ENCODE measurements at places on chromosomes 6 and 20.

DNA sequence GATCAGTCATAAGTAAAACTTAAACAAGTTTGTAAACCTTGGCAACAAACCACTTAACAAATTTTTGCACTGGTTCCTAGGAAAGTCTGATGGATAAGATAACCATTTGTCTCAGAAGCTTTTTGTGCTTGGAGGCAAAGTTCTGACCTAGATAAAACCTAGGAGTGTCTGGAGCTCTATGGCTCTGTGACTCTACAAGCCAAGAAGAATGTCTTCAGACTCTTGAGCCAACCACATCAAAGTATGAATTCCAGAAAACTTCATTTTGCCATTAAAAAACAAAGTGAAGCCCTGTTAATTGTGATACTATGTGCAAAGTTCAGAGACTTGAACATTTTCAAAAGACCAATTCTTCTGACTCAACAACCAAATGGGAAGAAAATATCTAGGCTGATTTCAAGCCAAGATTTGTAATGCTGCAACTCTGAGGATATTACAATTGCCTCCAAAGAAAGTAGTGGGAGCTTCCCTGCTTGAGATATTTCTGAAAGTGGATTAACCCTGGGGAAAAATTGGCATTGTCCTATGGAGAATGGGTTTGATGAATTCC lies 158.1 kb upstream of the FOXQ1 start:
- DNase-seq, result no peak

DNA sequence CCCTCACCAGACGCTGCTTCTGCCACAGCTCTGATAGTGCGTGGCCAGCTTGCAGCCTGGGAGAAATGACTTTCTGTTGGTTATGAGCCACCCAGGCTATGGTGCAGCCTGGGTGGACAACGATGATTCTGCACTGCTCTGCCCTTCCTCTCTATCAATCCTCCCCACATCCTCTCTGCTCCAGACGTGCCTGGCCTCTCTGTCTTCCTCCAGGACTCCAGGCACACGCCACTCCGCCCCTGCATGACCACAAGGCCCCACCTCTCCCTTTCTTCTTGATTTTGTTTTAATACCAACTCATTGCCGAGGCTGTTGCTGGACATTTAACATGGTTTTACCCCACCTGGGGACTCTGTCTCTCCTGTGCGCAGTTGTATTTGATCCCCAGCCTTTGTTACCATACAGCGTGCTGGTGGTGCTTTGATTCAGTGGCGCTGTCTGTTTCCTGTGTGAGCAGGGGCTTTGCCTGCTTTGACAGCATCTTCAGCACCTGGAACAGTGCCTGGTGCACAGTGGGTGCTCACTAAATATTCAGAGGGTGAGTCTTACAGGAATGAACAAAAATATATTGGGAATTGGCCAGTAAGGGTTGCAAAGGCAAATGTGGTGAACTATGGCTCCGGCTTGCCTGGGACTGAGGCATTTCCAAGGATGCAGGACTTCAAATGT lies 280.9 kb downstream of the CDH26 start:
- no peak for DNase-seq

GRCh38 chr6:76843054-76843822 lies 620.1 kb downstream of the HTR1B start:
- no peak for DNase-seq

GRCh38 chr6:19325335-19325789 lies 511.8 kb upstream of the ID4 start:
- no peak for DNase-seq

DNA sequence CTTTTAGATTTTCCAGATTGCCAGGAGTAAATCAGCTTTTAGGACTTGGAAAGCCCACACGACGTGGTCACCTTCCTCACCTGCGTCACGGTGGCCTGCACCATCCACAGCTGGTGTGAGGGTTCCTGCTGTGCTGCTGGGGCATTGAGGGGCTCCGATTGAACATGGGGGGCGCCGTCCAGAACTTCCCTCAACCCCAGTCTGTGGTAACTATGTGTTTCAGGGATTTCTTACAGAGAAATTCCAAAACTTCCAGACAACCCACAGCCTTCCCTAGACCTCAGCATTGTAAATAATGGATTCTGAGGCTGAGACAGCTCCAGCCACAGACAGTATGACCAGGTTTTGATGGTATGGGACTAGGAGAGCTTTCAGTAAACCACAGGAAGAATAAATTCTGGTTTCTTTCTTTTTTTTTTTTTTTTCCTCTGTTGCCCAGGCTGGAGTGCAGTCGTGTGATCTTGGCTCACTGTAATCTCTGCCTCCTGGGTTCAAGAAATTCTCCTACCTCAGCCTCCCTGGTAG lies 46.7 kb upstream of the IRF4 start:
- DNase-seq, result peak; percentile 71

GRCh38 chr20:63702036-63702665 lies 5.6 kb downstream of the ARFRP1 start:
- no peak for DNase-seq

GRCh38 chr6:142693441-142693840 lies 251.5 kb downstream of the HIVEP2 start:
- DNase-seq, result peak; percentile 28

GRCh38 chr6:105536961-105537360 lies 134.1 kb upstream of the PREP start:
- DNase-seq, result no peak

- DNase-seq, result no peak
Observed at GRCh38 chr6:116611056-116611455, 5.2 kb upstream of the RSPH4A start.

- DNase-seq, result peak; percentile 61
Observed at GRCh38 chr6:75052491-75052890, 153.4 kb downstream of the COL12A1 start.

- no peak for DNase-seq
Observed at GRCh38 chr6:29628419-29629281, 4.3 kb downstream of the GABBR1 start.

GRCh38 chr6:95578106-95578410 lies 723 bp downstream of the MANEA start:
- no peak for DNase-seq

- no peak for DNase-seq
Observed at GRCh38 chr20:37523012-37523391, 2.0 kb downstream of the NNAT start.

- no peak for DNase-seq
Observed at GRCh38 chr20:10631126-10631525, 42.7 kb downstream of the JAG1 start.

GRCh38 chr6:169254456-169255316 lies 1.0 kb upstream of the THBS2 start:
- DNase-seq, result no peak

- DNase-seq, result peak; percentile 89
Observed at GRCh38 chr6:45613656-45614055, 235.9 kb upstream of the SUPT3H start.

DNA sequence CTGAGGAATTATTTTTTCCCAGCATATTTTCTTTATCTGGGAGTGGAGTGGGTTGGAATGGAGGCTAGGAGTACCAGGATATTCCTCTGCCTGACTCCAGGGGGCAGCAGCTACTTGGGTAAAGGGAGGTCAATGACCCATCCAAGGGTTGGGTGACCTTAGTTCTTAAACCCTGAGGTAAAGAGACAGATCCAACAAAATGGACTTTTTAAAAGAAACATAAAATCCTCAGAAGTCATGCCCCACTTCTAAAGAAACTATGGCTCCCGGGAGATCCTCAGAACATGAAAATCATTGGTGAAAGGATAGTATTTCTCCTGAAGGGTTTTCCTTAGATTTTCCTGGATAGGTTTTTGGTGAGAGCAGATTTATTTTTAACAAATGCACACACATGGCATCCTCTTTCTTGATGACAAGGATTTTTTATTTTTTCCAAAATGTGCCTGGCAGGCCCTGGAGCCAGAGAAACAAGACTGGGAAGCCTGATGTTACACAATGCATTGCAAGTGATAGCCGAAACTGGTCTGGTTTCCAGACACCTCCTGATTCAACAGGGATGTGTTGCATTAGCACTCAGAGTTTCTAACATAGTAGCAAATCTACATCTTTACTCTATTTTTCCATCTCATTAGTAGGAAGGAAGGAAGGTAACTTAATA lies 240.9 kb upstream of the BTBD3 start:
- no peak for DNase-seq
